ENCODE measurements at places on chromosomes 2 and 18.

- no peak for DNase-seq
Observed at GRCh38 chr2:156565066-156565710, 129.0 kb downstream of the GPD2 start.

DNA sequence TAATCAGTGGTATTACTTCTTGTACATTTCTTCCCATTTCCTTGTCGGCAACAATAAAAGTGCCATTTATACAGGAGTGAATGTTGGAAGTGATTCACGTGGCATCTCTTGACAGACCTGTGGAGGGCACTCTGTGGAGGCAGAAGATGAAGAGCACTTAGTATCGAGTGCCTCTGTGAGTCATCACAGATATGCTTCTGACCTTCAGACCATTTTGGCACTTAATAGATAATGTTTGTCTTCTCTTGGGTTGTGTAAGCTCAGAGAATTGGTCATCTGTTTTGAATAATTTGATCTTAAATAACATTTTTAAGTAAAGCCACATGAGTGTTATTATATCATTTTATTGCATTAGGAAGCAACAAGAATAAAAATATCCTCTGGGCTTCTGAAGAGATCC lies 305.5 kb downstream of the PTPRM start:
- no peak for DNase-seq

DNA sequence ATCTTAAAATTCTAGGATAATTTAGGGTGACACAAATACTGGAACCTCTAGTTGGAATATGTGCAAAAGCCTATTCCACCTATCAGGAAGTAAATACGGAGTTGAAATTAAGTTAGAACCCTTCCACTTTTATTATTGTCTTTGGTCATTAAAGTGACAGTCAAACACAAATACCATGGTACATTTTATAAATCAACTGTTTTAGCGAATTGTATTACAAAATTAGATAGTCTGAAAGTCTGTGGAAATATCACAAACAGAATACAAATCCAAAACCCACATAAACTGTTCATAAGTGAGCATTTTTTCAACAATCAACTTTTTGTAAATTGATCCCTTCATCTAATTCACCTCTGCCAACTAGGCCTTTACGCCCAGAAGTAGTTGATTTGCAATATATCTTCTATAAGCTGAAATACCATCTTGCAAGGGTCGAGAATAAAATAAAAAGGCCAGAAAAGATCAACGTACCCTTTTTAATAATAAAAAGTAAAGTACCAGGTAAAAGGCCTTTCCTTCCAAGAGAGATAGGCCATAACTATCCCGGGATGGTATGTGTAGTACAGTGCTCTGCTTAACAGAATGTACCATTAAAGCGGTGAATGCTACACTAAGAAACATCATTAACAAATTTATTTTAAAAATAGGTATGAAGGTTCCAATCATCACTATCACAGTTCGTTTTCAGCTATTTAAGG lies 1.3 kb downstream of the USP34 start:
- DNase-seq, result no peak

GRCh38 chr2:118086024-118086633 lies 2.1 kb upstream of the INSIG2 start:
- no peak for DNase-seq

GRCh38 chr2:76825140-76825970 lies 696.8 kb downstream of the LRRTM4 start:
- no peak for DNase-seq

- no peak for DNase-seq
Observed at GRCh38 chr2:38269421-38269820, 107.7 kb downstream of the ATL2 start.

- DNase-seq, result no peak
Observed at GRCh38 chr2:38509947-38510326, 92.8 kb downstream of the HNRNPLL start.

GRCh38 chr2:170354855-170355780 lies 177.2 kb downstream of the MYO3B start:
- DNase-seq, result no peak

DNA sequence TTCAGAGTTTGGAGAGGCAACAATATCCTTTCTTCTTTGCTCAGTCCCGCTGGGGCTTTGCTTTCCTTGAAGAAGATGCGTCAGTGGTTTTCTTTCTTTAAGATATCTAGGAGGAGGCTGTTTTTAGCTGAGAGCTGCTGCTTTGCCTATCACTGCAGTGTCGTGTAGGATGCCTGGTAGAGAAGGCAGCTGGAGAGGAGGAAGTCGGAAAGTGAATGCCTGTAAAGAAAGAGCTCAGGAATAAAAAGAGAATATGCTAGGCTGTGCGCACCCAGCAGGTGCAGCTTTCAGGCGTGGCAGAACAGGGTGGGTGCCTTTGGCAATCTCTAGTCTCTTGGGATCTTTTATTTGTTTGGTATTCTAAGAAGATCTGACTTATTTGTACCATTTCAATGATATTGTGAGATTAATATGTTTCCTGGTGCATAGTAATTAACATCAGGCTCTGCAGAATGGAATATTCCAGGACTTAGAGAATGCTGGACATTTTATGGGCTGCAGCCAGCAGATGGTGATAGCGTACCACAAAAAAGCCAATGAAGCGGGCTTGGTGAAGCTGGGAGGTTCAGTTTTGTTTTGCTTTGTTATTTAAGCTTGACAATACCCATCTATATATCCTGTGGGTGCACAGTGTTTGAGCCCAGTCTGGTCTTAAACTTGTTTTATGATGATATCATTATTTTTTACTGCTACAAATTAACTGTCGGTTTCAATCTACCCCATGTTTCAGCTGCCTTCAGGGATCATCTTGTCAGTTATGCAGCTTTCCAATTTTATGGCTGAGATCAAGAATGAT lies 34.9 kb downstream of the CAVIN2 start:
- no peak for DNase-seq

GRCh38 chr2:74414881-74415761 lies 6.3 kb downstream of the C2orf81 start:
- DNase-seq, result no peak

DNA sequence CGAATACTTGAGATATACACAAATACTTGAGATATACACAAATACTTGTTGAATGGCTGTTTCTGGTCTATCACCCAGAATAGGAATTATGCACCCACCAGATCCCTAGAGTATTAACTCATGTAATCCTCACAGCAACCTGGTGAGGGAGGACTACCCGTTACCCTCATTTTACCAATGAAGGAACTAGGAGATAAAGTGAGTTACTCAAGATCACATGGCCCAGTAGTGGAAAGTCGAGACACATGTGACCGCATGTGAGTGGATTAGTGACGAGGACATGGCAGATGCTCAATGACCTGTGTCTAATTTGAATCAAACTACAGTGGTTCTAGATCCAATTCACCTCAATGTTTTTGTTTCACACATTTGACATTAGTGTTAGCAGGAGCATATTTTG lies 2.4 kb downstream of the MOGAT1 start:
- DNase-seq, result no peak

- no peak for DNase-seq
Observed at GRCh38 chr2:231604101-231604684, 11.5 kb downstream of the TEX44 start.

- DNase-seq, result no peak
Observed at GRCh38 chr2:189010536-189010935, 36.4 kb downstream of the COL3A1 start.

GRCh38 chr2:100796499-100797100 lies 23.3 kb upstream of the NPAS2 start:
- no peak for DNase-seq

DNA sequence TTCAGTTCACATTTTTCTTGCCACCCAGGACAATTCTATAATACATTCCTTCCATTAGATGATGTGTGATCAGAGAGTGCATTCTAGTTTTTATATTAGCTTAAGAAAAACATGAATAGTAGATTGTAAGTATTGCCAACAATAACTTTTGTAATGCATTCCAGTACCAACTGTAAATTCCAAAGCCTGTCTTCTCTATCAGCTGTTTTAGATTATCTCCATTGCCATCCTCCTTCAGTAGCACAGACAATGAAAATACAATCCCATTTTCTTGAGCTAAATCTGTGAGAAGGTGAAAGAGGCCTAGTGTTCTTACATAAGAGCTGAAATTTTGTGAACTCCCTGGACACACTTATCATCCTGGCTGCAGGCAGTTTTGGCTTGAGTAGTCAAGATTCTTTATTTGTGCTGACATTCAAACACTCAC lies 103.9 kb downstream of the CCBE1 start:
- DNase-seq, result no peak

DNA sequence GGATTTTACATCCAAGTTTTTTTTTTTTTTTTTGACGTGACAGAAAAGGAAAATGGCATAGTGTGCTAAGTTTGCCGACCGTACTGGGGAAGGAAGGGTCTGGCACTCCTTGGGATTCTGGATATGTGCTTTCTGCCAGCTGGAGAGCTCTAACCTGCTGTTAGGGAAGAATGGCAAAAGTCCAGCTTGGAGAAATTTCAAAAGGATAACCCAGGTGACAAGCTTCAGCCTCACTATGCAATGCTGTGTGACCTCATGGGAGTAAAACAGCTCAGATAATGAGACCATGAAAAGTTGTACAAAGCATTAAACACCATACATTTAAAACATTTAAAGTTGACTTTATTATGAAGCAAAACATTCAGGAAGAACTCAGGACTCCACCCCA lies 10.3 kb upstream of the GPR45 start:
- no peak for DNase-seq

GRCh38 chr18:59617468-59617932 lies 79.7 kb downstream of the CCBE1 start:
- DNase-seq, result no peak

DNA sequence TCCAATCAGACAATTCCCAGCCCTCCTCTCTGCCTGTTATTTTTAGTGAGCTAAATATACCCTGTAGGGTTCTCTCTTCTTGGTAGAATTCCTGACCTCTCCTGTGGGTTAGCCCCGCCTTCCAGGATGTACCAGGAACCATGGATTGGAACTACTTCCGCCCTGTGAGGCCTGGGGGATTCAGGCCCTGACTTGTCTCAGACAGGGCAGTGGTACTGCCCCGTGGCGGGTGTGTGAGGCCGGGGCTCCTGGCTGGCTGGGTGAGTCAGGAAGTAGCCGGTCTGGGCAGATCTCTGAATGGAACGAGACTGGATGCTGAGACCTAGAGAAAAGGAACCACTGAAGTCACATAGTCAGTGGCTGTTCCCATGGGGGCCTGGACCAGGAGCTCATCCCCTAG lies 50.5 kb downstream of the DYSF start:
- no peak for DNase-seq

GRCh38 chr2:237669628-237670392 lies 42.4 kb downstream of the LRRFIP1 start:
- DNase-seq, result no peak

DNA sequence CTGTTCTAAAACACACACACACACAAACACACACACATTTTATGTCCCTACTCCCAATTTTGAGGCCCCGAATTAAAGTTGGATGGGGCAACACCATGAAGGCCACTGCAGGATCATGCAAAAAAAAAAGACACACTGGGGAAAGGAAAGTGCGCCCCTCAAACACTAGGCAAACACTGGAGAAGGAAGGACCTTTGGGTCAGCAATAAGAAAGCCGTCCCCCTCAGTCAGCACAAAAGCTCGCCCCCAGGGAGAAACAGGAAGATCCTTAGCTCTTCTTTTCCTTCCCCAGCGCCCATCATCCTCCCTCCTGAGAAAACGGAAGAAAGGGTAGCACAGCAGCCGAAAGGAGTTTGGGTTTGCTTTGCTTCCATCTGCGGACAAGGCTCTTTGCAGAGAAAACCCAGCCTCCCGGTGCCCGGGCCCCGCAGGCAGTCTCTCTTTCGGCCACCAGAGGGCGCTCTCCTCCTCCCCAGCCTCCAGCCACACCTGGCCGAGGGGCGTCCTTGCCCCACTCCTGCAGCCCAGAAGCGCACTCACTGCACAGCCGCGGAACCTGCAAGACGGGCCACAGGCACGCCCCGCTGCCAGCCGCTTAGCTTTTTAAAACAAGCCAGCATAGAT lies 248.5 kb downstream of the CDH20 start:
- DNase-seq, result no peak

DNA sequence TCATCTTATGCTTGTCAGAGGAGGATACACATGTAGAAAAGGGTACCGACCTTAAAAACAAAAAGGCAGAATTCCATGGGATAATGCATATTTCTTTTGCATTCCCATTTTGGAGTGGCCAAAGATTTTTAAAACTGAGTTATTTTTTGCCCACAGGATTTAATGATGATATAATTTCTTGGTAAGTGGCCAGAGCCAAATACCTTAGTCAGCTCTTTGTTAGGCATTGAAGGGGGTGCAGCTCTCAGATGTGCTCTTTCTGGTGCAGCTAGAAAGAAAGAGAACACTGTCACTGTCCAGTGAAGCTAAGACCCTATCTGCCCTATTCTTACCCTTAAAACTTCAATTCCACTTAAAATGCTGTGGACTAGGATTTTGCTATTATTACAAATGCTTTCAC lies 10.8 kb downstream of the COQ10B start:
- DNase-seq, result no peak

DNA sequence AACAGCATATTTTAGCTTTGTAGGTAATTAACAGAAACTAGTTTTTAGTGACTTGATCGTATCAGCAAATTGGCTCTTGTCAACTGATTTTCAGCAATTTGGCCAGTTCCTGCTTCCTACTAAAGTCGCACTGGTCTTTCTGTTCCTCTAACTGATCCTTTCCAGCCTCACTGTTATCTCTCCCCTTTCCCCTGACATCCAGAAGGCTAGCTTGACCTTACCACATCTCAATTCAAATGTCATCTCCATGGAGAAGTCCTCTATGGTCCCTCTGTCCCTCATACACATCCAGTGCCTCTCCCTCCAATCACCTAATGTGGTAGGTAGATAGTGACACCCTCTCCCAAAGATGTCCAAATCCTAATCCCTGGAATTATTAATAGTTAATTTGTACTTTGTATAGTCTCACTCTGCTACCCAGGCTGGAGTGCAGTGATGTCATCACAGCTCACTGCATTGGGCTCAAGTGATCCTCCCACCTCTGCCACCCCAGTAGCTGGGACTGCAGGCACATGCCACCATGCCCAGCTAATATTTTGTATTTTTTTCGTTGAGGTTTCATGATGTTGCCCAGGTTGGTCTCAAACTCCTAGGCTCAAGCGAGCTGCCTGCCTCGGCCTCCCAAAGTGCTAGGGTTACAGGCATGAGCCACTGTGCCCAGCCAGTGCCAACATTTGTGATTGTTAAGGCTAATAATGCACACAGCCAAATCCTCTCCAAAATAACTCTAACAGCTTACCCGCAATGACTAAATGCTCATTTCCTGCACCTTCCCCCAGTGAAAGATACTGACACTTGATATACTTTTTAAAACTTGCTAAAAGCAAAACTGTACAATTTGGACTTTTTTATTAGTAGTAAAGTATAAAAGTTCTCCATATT lies 16.9 kb downstream of the PSTPIP2 start:
- DNase-seq, result no peak

GRCh38 chr2:33531549-33532059 lies 55.2 kb downstream of the RASGRP3 start:
- DNase-seq, result no peak

- no peak for DNase-seq
Observed at GRCh38 chr2:156647377-156648010, 211.3 kb downstream of the GPD2 start.

DNA sequence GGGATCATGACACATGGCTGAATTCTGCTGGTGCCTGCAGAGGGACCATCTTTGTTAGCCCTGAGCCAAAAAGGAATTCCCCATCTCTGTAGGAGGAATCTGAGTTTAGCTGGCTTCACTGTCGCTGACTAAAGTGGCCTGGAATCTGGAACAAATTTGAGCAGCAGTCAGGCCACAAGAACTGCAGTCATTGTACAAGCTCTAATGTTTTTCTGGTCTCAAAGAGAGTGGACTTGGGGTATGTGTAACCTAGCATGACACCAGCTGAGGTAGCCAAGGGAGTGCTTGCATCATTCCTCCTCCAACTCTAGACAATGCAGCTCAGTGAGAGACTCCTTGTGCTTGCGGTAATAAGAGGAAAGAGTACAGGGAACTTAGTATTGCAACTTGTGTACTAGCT lies 539.1 kb upstream of the LRRTM4 start:
- DNase-seq, result no peak
